Peyer's patch (tissue), 4 donors: ENCODE measurements at places on chromosomes 12 and 14. TPM values are rescaled to one million over a fixed set of nuclear protein-coding genes. Genes with fewer than 3 reads are reported as not detected.
A peak's percentile ranks its signal among the peaks of the same experiment; 100 is the strongest.

GRCh38 chr12:3218228-3219171, 141.3 kb downstream of the TSPAN9 start:
- DNase-seq, result no peak

- DNase-seq, result peak; percentile 61
These were observed 36.4 kb upstream of the NR1H4 start for GRCh38 chr12:100437038-100437841.

DNA sequence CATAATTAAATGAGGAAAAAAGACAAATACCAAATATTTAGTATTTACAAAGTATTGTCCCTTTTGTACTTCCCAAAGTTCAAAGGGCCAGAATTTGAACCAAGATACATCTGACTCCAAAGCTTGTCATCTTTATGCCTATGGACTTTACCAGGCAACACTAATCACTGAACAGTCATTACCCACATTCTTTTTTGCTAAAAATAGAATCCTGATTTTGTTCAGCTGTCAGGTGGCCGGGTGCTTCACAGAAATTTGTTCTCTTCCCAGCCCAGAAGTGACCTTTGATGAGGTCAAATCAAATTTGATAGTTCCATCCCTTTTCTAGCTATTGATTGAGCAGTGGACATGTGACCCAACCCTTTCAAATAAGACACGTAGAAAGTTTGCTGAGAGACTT, 121.6 kb downstream of the LLPH start:
- no peak for DNase-seq

- DNase-seq, result no peak
These were observed at the start of gene TRPV4 for GRCh38 chr12:109833307-109834189. Gene TRPV4, minus strand, starts transcription at chr12:109833398. Its CDS starts 18,602 bp downstream, at chr12:109814796.

- no peak for DNase-seq
These were observed 77.2 kb upstream of the DCD start for GRCh38 chr12:54725233-54725843.

DNA sequence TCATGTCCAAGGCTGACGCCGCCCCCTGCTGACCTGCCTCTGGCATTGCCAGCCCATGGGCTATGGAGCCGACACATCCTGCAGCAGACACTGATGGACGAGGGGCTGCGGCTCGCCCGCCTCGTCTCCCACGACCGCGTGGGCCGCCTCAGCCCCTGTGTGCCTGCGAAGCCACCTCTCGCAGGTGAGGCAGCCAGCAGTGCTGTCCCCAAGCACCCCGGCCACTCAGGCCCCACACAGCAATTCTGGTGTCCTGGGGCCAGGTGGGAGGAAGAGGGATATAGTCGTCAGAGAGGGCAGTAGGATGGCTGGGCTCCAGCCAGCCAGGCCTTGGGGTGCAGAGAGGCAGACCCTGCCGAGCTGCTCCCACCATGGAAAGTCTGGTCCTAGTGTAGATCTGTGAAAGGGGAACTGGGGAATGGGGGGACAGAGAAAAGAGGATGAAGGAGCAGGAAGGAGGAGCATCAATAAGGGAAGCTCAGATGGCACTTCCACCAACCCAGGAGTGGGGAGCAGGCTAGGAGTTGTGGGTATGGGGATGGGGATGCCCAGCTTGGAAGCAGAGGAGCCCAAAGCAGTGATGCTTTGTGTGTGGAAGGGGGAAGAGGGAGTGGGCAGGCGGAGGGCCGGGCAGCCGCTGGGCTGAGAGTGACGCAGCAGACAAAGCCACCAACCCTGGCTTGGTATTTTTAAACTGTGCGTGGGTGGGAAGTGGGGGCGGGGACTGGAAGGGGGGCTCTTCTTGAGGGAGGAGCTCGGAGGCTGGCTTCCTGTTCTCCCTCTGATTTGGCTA, 4.7 kb downstream of the NAB2 start:
- peak; percentile 84 for DNase-seq

DNA sequence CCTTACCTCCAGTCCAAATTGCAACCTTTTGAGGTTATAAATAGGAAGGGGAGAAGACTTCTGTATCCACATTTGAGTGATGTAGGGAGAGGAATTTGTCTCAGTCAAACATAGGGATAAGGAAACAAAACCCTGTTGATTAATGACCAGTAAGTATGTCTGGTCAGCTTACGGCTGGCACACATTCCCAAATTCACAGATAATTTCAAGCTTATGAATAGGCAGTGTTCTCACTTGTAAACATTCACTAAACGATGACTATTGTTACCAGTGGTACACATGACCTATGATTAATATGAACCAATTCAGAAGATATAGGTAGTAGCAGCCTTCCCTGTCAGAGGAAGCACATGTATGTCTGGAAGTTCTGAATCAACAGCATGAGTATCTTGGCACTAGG, 33.0 kb upstream of the SLC5A8 start:
- DNase-seq, result no peak

GRCh38 chr14:73386342-73386741, 72.0 kb downstream of the NUMB start:
- DNase-seq, result no peak

GRCh38 chr14:104984056-104984894, 1.3 kb upstream of the CLBA1 start:
- DNase-seq, result no peak

DNA sequence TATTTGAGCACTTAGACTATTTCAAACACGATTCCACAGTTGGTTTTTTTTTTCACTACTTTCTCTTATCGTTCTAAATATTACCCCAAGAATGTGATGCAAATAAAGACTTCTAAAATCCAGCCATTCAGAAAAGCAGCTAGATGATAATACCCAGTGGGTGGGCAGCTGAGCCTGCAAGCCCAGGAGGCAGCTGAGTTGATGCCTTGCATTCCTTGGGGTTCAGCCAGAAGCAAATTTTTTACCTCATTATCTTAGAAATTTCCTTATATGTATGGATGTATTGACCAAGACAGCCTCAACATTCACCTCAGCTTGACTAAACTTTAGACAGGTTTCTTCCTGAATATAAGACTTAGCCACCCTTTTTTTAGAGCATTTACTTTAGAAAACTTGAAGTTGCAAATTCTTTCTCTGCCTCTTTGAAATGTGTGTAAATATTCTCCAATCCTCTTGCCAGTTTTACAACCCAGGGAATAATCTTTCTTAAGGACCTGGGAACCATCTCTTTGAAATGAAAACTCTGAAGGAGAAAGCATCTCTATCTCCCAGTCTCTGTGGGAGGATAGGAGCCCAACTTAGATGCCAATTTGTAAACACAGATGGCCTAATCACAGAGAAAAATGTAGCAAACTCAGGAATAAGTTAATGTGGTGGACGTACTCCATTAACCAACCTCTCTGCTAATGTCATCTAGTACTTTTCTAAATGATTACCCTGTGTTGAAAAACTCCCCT, 52.2 kb upstream of the ANP32D start:
- no peak for DNase-seq

DNA sequence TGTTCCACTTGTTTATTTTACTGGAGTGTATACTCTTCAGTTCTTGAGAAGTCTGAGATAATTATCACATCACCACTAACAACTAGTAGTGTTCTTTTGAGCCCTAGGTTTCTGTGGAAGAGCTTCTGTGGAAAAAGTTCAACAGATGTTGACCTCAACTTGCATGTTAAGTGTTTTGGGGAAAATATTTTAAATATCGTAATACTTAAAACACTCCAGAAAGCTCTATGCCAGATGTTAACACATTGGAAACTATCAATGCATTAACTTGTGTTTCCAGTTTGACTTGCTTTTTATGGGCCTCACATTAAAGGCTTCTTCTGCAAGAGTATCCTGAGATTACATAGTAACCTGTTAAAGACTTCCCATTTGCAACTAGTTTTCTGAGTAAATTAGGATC, 173.1 kb downstream of the DUSP6 start:
- DNase-seq, result no peak

DNA sequence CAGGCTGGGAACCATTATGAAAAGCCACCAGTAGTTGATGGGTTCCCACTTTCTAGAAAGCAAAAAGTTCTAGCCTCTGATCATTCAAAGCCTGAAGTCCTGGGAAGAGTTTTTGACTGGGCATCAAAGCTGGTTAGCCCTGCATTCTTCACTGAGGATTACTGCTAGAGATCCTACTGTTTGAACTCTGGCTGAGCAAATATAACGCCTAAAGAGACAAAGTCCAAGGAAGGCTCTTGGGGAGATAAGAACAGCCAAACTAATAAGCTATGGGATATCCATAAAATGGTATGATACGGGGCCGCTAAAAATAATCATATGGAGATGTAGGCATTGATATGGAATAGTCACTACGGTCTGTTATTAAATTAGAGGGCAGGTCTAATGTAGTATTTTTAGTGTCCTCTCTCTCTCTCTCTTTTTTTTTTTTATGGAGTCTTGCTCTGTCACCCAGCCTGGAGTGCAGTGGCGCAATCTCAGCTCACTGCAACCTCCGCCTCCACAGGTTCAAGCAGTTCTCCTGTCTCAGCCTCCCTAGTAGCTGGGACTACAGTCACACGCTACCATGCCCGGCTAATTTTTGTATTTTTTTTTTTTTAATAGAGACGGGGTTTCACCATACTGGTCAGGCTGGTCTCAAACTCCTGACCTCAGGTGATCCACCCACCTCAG, 35.5 kb downstream of the PLXNC1 start:
- DNase-seq, result no peak

DNA sequence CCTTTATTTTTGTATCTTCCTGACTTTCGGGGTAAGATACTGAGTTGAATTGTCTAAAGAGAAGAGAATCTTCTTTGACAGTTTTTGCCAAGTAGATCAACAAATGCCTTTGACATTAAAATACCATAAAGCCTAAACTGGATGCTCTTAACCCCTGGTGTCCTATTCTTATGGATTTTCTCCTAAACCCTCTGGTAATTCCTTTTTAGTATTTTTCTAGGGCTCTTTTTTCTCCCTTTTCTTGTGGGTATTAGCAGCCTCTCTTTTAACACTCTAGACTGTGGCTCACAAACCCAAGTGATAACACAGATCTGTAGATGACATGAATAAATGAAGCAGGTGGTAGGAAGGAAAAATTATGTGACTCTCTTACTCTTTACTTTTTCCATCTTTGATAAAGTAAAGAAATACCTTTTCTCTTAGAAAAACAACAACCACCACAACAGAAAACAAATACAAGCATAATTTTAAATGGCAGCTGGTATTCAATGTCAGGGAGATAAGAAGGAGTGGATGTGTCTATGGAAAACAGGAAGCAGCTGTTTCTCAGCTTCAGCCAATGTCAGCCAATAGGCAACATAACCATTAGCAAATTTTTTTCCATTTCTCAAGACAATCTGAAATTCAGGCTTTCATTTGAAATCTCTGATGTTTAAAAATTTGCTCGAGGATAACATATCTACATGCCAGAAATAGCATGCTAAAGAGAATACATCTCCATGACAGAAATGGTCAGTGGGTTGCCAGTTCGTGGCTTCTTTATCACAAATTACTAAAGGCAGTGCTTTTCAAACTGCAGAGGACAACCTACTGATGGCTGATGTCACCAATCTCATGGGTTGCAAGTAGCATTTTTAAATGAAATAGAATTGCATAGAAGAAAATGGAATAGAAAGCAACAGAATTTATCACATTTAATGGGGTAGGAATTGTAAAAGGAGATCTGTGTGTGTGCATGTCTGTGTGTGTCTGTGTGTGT, 123.1 kb upstream of the KRR1 start:
- DNase-seq, result no peak

Gene KRT6A
- total RNA-seq, result 2.3 TPM

Gene TAS2R42
- not detected for total RNA-seq

Gene CIDEB
- total RNA-seq, result 22.3 TPM

Gene CFAP251
- 0.67 TPM for total RNA-seq

Gene SLCO1C1
- 2.7 TPM for total RNA-seq

Gene ASB2
- 6.2 TPM for total RNA-seq

Gene MAPKAPK5
- 79.3 TPM for total RNA-seq

Gene PTPRQ
- total RNA-seq, result not detected

Gene TRMT5
- 5.9 TPM for total RNA-seq

Gene GNB3
- 0.94 TPM for total RNA-seq

Gene KRT75
- not detected for total RNA-seq

Gene SLC25A47
- 1.2 TPM for total RNA-seq
